ENCODE measurements at places on chromosomes 1 and 21.

- no peak for DNase-seq
Observed at GRCh38 chr1:116911188-116911553, 1.5 kb downstream of the PTGFRN start.

DNA sequence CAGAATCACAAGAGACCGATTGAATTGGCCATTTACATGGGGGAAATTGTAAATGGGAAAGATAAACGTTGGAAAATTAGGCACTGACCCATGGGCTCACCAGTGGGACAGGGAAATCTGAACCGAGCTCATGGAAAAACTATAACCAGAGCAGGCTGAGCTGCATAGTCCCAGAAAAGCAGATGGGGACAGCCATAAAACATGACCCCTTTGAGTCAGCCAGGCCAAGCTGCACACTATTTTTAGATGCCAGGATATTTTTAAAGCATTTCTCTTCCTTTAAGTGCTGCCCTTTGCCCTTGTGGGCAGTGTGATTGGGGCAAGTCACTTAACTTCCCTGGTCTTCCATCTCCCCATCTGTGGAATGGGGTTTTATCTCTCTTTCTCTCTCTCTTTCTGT is 184.1 kb downstream of the FOXD2 start:
- DNase-seq, result no peak

DNA sequence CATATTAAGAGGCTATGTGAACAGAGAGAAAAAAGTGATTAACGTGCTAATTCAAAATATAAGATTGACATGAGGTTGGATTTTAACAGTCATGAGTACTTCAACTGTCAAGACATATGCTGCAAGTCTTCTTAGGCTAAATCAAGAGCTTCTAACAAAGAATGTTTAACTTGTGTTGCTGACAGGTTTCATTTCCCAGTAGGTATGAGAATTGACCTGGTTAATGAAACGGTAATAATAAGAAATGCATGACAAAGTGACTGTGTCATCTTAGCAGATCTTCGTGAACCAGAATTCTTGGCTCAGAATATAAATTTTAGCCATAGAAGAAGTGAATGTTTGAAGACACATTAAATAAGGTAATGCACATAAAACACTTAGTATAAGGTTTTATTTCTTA is 132.6 kb upstream of the PTGFR start:
- DNase-seq, result no peak

DNA sequence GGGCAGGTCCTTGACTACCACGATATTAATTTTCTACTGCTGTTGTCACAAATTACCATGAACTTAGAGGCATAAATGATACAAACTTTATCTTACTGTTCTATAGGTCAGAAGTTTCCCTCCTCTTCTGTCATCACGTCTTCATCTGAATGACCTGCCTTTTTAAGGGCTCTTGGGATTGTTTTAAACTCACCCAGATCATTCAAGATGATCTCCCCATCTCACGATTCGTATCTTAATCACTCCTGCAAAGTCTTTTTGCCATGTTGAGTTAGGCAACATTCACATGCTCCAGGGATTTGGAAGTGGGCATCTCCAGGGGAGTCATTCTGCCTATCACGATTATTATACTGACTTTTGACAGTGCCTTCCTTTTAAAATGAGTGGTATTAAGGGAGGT is 32.1 kb downstream of the NCAM2 start:
- DNase-seq, result no peak

DNA sequence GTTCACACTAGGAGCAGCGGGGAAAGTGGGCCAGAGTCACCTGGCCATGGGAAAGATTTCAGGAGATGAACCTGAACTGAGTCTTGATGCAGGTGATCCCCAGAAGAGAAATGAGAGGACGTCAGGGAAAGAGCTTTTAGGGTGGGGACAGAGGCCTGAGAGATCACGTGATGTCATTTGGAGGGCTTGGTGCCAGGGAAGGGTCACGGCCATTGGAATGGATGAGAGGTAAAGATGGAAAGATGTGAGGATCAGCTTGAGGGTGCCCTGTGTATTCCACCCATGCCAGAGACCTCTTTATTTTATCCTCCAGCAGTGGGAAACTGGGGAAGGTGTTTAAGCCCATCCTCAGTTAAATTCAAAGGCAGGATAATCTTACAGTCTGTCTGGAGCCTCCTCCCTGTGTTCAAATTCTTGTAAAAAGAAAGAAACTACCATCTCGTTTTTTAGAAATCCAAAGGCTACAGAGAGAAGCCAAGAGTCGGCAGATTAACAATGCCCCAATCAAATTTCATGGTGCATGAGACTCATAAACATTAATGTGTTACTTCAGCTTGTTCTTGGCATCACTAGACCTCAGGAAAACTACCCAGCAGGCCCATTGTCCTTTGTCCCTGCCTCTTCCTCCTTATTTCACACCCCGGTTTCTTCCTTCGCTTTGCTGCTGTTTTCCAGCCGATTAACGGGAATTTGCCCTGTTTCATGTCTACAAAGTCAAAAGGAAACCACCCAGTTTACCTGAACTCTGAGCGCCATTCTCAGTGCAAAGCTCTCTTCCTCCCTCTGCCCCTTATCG is 93.1 kb upstream of the LRRC8D start:
- DNase-seq, result no peak

DNA sequence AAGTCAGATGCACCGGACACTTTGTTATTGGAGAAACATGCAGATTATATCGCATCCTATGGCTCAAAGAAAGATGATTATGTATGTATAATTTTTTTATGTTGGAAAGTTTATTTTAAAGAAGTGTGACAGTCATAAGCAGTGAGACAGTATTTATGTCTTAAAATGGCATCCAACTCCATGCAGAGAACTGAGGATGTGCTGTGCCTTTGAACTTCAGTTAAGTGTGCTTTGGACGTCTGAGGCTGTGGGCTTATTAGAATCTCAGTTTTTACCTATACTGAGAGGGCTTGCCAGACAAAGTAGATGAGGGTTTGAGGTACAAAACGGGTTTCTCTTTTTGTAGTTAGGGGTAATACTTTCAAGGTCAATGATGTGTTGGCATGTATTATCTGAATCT is 1.5 kb downstream of the RABGGTB start:
- no peak for DNase-seq

GRCh38 chr21:17495680-17496079 is 17.2 kb upstream of the CXADR start:
- DNase-seq, result no peak

- no peak for DNase-seq
Observed at GRCh38 chr1:155933591-155934096, 569 bp downstream of the KHDC4 start.
